T-helper 17 cell (primary cell): ENCODE measurements at places on chromosomes 5 and 9.

- H3K4me1 ChIP-seq: peaks cover 32% of the 10 kb centered on the region
- peak overlapping the region; percentile 94 for H3K27ac ChIP-seq
- H3K27me3 ChIP-seq: no peaks in the 10 kb centered on the region
- H3K4me3 ChIP-seq: peak overlapping the region; percentile 100
Observed at GRCh38 chr5:177600508-177601018, 631 bp downstream of the B4GALT7 start.

DNA sequence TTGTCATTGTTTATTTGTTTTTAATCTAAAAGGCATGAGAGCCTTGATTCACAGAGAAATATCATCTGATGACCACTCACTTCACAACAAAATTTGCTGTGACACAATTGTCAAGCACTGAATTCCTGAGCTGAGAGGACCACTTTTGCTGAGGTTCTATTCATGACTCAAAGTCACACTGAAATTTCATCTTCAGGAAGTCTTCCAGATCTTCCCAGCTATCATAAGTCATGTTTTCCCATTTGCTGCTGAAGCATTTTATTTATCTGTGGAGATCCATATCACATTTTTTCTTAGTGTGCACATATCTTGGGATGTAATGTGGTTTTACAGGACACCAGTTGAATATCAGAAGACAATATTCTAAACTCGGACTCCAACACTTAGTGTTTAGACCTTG is 255.1 kb upstream of the TRIM32 start:
- no peak for DNase-seq
- H3K4me3 ChIP-seq: no peak overlapping the region
- peaks cover 2% of the 10 kb centered on the region for H3K36me3 ChIP-seq
- no peak overlapping the region for H3K27ac ChIP-seq
- H3K27me3 ChIP-seq: no peaks in the 10 kb centered on the region
- no peaks in the 10 kb centered on the region for H3K4me1 ChIP-seq

GRCh38 chr5:67537439-67538148 is 341.0 kb upstream of the CD180 start:
- H3K36me3 ChIP-seq: no peaks in the 10 kb centered on the region
- H3K4me1 ChIP-seq: peaks cover 2% of the 10 kb centered on the region
- no peaks in the 10 kb centered on the region for H3K27me3 ChIP-seq
- no peak for DNase-seq
- no peak overlapping the region for H3K4me3 ChIP-seq

- H3K27ac ChIP-seq: no peak overlapping the region
- H3K27me3 ChIP-seq: peaks cover 26% of the 10 kb centered on the region
- DNase-seq: no peak
- no peaks in the 10 kb centered on the region for H3K4me1 ChIP-seq
- no peak overlapping the region for H3K4me3 ChIP-seq
- H3K36me3 ChIP-seq: no peaks in the 10 kb centered on the region
Observed at GRCh38 chr9:114266969-114267368, 55.9 kb upstream of the ORM1 start.

DNA sequence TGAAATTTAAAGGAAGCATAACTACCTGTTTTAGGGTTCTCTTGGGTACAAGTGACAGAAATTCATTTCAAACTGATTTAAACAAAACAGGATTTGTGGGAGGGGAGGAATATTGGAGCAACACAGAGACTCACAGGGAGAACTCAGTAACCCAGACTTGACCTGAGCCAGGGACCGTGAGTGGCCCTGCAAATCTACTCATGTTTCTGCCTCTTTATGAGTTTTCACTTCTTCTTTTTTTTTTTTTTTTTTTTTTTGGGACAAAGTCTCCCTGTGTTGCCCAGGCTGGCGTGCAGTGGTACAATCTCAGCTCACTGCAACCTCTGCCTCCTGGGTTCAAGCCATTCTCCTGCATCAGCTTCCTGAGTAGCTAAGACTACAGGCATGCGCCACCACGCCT is 405.6 kb upstream of the ZNF608 start:
- no peaks in the 10 kb centered on the region for H3K4me1 ChIP-seq
- H3K36me3 ChIP-seq: no peaks in the 10 kb centered on the region
- H3K27me3 ChIP-seq: no peaks in the 10 kb centered on the region
- H3K4me3 ChIP-seq: no peak overlapping the region
- DNase-seq: no peak
- no peak overlapping the region for H3K27ac ChIP-seq

DNA sequence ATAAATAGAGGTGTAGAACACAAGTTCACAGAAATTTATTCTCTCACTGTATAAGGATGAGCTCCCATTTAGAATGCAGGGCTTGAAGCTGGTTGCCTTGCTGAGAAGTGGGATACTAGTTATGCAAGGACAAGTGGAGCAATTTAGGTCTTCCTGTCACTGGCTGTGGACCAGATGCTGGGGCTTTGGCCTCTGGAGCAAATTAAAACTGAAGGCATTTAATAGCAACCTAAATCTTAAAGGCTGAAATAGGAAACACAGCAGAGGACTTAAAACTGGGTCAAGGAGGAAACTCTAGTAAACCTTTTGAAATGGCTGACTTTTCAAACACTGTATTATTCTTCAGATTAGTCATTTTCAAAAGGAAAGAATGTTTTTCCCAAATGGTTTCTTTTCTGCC is 319.4 kb downstream of the RAB3C start:
- H3K36me3 ChIP-seq: peaks cover 5% of the 10 kb centered on the region
- H3K27ac ChIP-seq: peak overlapping the region; percentile 16
- DNase-seq: no peak

GRCh38 chr5:55994495-55994997 is at the start of gene IL6ST:
Gene IL6ST (minus strand): TSS chr5:55994963. CDS start chr5:55976278, 18,685 bp downstream.
- H3K27ac ChIP-seq: peak within 1 kb of the TSS; percentile 100
- peak; percentile 21 for DNase-seq
- peaks cover 49% of the 10 kb centered on the region for H3K4me1 ChIP-seq
- peak within 1 kb of the TSS; percentile 99 for H3K4me3 ChIP-seq

- no peaks in the 10 kb centered on the region for H3K36me3 ChIP-seq
- H3K27me3 ChIP-seq: peaks cover 5% of the 10 kb centered on the region
- H3K27ac ChIP-seq: no peak overlapping the region
- H3K4me1 ChIP-seq: no peaks in the 10 kb centered on the region
- no peak for DNase-seq
Observed at GRCh38 chr5:98365126-98365525, 408.3 kb upstream of the RGMB start.

- no peak overlapping the region for H3K4me3 ChIP-seq
- peaks cover 6% of the 10 kb centered on the region for H3K27me3 ChIP-seq
- no peak overlapping the region for H3K27ac ChIP-seq
- peaks cover 21% of the 10 kb centered on the region for H3K4me1 ChIP-seq
Observed at GRCh38 chr9:132505991-132506655, 76.3 kb upstream of the BARHL1 start.

DNA sequence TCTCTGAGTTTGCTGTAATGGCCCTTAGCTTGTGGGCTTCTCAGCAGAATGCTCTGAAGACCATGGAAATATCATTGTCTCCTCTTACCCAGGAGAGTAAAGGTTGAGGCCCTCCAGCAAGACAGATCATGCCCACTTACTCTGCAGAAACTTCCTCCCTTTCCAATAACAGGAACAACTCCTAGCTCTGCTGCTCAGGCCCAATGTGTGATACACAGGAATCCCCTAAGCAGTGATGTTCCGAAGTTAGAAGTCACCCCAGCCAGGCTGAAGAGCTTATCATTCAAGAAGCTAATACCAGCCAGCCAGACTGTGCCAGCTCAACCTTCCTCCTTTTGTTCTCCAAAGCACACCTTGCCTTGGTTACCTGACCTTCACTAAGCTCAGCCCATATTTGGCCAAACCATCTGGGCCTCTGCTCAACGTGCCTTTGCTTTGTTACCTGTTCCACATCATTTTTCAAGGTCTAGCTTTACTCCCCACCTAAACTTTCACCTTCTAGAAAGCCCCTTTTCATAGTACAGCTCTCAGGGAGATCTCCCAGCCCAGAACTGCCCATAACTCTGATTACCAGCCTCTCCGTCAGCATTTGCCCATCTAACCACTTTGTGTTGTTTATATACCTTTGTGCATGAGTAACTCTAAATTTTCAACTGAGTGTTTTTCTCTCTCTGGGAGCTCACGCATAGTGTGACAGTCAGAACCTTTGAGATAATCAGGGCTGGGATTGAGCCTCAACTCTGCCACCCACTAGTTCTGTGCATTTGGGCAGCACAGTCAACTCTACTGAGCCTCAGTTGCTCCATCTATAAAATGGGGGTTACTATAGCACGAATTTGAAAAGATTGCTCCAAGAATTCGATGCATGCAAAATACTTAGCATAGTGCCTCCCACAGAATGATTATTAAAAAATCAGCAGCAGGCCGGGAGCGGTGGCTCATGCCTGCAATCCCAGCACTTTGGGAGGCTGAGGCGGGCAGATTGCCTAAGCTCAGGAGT is 107.6 kb upstream of the CPEB4 start:
- peaks cover 17% of the 10 kb centered on the region for H3K4me1 ChIP-seq
- DNase-seq: no peak
- H3K27ac ChIP-seq: peak overlapping the region; percentile 87
- H3K27me3 ChIP-seq: no peaks in the 10 kb centered on the region
- H3K4me3 ChIP-seq: no peak overlapping the region
- H3K36me3 ChIP-seq: no peaks in the 10 kb centered on the region

- H3K27ac ChIP-seq: peak overlapping the region; percentile 81
- no peaks in the 10 kb centered on the region for H3K36me3 ChIP-seq
- H3K4me1 ChIP-seq: peaks cover 32% of the 10 kb centered on the region
- H3K4me3 ChIP-seq: no peak overlapping the region
Observed at GRCh38 chr5:14366763-14367162, 214.8 kb upstream of the OTULINL start.

GRCh38 chr5:171622010-171622409 is 163.6 kb upstream of the SMIM23 start:
- no peaks in the 10 kb centered on the region for H3K4me1 ChIP-seq
- H3K4me3 ChIP-seq: no peak overlapping the region
- H3K27me3 ChIP-seq: peaks cover 6% of the 10 kb centered on the region
- peaks cover 2% of the 10 kb centered on the region for H3K36me3 ChIP-seq

GRCh38 chr9:135295551-135296300 is 183.9 kb upstream of the PPP1R26 start:
- peaks cover 74% of the 10 kb centered on the region for H3K27me3 ChIP-seq
- H3K4me3 ChIP-seq: no peak overlapping the region
- peaks cover 2% of the 10 kb centered on the region for H3K4me1 ChIP-seq
- peaks cover 3% of the 10 kb centered on the region for H3K36me3 ChIP-seq
- H3K27ac ChIP-seq: no peak overlapping the region

DNA sequence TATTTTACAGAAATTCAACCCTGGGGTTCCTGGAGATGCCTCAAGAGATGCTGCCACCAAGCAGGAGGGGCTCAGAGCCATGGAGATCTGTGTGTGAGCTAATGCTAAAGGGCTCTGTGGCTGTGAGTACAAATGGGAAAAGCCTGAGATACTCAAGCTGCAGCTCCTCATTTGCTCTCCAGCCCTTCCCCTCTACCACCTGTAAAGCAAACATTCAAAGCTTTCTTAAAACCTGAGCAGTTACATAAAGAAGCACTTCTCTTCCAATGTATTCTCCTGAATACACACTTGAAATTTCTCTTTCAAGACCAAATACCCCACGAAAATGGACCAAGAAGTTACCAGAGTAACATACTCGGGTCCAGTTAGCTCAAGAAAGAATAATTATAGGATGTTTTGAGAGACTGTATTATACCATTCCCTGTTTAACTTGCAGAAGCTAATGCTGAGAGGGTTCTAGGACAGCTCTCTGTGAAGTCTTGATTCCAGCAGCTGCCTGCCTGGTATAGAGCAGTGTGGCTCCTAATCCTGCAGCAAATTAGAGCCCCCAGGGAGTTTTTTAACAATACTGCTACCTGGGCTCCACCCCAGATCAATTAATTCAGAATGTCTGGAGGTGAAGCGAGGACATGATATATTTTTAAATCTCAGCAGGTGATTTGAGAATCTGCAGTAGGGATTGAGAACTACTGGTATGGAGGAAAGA is 21.1 kb downstream of the RGS7BP start:
- H3K36me3 ChIP-seq: no peaks in the 10 kb centered on the region
- H3K27me3 ChIP-seq: peaks cover 3% of the 10 kb centered on the region
- H3K27ac ChIP-seq: no peak overlapping the region
- DNase-seq: no peak
- no peaks in the 10 kb centered on the region for H3K4me1 ChIP-seq
- no peak overlapping the region for H3K4me3 ChIP-seq

- DNase-seq: no peak
- H3K27ac ChIP-seq: no peak overlapping the region
- no peaks in the 10 kb centered on the region for H3K4me1 ChIP-seq
- H3K27me3 ChIP-seq: no peaks in the 10 kb centered on the region
- no peaks in the 10 kb centered on the region for H3K36me3 ChIP-seq
Observed at GRCh38 chr9:83497441-83497840, 40.8 kb downstream of the FRMD3 start.

DNA sequence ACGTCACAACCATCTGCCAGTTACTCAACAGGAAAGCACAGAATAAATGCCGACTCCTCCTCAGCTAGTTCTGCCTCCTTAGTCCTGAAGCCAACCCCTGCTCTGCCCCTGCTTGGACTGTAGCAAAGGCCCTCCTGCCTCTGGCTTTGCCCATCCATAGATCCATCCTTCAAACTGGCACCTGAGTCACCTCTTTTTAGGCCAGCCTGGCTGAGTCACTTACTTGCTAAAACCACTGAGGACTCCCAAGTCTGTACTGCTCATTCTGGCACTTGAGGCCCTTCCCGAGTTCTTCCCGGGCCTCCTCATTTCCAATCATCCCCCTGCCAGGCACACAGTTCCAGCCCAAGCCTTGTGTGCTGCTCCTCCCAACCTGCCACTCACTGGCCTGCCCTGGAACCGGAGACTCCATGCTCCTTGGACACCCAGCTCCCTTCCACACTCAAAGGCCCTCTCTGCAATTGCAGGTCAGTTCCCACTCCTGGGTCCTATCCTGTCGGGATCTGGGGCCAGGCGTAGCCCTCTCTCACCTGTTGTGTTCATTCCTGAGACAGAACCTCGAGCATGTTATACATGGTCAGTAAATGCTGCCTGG is 220.1 kb downstream of the DAB2IP start:
- DNase-seq: no peak
- H3K4me3 ChIP-seq: no peak overlapping the region
- H3K27me3 ChIP-seq: no peaks in the 10 kb centered on the region
- no peak overlapping the region for H3K27ac ChIP-seq
